ENCODE measurements at places on chromosomes 2 and 18. TPM values are rescaled to one million over a fixed set of nuclear protein-coding genes. Genes with fewer than 3 reads are reported as not detected.
A peak's percentile ranks its signal among the peaks of the same experiment; 100 is the strongest.

- no peak for DNase-seq
These were observed 200.6 kb downstream of the ZBTB7C start for GRCh38 chr18:48208432-48209140.

The ABHD1 gene
- 0.78 TPM for total RNA-seq

DNA sequence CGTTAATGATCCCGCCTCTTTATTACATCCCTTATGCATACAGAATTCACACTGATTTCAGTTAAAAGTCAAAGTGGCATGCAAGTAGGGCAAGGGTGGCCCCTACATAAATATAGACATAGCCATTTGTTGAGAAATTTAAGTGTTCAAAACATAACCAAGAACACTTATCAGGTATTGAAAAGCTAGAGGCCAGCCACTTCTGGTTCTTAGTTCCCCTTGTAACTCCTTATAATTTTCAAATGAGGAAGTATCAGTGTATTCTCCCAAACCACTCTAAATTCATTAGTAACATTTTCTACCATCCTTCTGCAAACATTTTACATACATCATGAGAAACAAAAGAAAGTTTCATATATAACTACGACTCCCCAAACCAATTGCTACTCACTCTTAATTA, 5.8 kb upstream of the ARL5A start:
- DNase-seq: no peak

GRCh38 chr2:224971214-224971613, 71.1 kb downstream of the DOCK10 start:
- DNase-seq: peak; percentile 2

The SERTAD2 gene
- 3.4 TPM for total RNA-seq

The TMEM169 gene
- 5.5 TPM for total RNA-seq

GRCh38 chr2:8403876-8404275, 278.0 kb upstream of the ID2 start:
- DNase-seq: no peak

The SERPINB3 gene
- total RNA-seq: not detected

DNA sequence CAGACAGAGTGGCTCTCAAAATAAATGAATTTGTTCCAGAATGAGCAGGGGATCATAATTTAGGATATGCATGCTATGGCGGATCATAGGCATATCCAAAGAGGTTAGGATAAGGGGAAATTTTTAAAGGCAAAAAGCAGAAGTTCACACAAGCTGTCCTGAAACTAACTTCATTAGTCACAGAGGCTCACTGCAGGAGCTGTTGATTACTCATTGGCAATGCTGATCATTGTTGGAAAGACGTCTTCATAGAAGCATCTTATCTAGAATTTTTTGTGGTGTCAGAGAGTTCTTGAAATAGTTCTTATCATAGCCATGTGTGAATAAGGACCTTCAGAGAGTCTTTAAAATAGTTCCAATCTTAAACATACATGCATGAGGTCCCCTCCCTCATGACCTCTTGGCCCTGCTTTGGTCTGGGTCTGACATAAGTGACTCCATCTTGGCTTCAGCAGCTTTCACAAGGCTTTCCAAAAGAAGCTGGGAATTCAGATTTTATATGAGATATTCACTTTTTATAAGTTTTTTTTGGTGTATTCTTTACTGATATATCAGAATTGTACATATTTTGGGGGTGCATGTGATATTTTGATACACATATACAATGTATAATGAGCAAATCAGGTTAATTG, 7.5 kb upstream of the CCDC195 start:
- DNase-seq: no peak

GRCh38 chr2:99031481-99031880, 95.5 kb upstream of the CRACDL start:
- no peak for DNase-seq

GRCh38 chr18:61924550-61924949, 31.7 kb upstream of the RNF152 start:
- no peak for DNase-seq

Data from Caki2 (cell line).